ENCODE measurements at places on chromosomes 7 and 10.

DNA sequence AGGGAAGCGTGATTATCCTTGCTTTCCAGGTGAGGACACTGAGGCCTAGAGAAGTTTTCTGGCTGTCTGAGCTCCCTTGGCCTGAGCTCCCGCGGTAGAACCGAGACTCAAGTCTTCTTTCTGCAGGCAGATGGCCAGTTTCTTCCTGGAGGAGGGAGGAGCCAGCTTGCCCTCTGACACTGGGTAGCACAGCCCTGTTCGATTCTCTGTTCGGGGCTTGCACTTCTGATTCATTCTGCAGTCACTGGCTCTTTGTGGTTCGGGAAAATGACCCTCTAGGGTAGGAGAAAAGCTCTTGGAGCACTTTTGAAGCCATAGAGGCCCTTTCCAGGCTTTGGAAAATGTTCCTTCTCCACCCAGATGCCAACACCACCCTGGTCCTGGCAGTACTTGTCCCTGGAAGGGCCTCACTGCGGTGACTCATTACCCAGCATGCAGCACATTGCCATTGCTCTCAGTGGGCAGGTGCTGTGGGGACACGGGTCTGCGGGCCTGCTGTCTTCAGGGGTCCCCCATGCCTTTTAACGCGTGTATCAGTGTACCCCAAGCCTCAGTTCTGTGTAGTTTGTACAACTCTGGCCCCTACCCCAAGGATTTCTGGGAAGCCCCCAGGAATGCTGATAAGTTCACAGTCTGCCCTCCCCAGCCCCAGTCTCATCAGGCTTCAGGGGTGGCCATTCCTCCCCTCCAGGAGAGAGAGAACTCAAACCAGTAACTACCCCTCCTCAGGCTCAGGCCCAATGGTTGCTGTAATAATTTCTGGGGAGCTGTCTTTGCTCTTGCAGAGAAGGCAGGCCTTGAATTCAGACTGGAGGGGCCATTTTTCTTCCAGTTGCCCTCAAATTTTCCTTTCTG is 11.9 kb downstream of the CHST3 start:
- no peaks in the 10 kb centered on the region for H3K36me3 ChIP-seq
- H3K27me3 ChIP-seq: no peaks in the 10 kb centered on the region
- peaks cover 79% of the 10 kb centered on the region for H3K4me1 ChIP-seq

GRCh38 chr10:17792991-17793390 is 16.2 kb upstream of the MRC1 start:
- no peak for DNase-seq
- H3K4me3 ChIP-seq: no peak overlapping the region
- no peaks in the 10 kb centered on the region for H3K4me1 ChIP-seq

- H3K4me1 ChIP-seq: peaks cover 8% of the 10 kb centered on the region
- H3K27ac ChIP-seq: no peak overlapping the region
- no peaks in the 10 kb centered on the region for H3K36me3 ChIP-seq
- no peaks in the 10 kb centered on the region for H3K27me3 ChIP-seq
- H3K4me3 ChIP-seq: no peak overlapping the region
These were observed 63.4 kb upstream of the DNAJB6 start for GRCh38 chr7:157273208-157274093.

- H3K36me3 ChIP-seq: no peaks in the 10 kb centered on the region
- H3K27me3 ChIP-seq: no peaks in the 10 kb centered on the region
- H3K4me3 ChIP-seq: no peak overlapping the region
- no peak overlapping the region for H3K27ac ChIP-seq
These were observed 46.7 kb upstream of the LOXL4 start for GRCh38 chr10:98314532-98315284.

DNA sequence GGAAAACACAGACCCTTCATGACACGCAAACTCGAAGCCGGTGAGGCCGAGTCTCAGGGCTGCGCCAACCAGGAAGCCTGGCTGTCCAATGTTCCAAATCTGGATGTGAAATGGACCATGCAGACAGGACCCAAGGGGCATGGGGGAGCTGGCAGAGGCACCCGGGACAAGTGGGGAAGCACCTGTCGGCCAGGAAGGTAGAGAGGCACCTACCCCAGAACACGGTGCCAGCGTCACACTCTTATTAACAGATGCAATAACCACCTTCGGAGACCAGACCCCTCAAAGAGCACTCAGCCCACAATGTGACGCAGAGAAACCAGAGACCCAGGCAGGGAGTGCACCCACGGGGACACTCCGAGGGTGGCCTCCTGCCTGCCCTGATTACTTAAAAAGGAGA is 88.3 kb upstream of the PDGFA start:
- H3K4me3 ChIP-seq: no peak overlapping the region
- peaks cover 29% of the 10 kb centered on the region for H3K4me1 ChIP-seq
- H3K27me3 ChIP-seq: no peaks in the 10 kb centered on the region
- no peak for DNase-seq

GRCh38 chr10:102545997-102546396 is 42.2 kb downstream of the SUFU start:
- no peaks in the 10 kb centered on the region for H3K27me3 ChIP-seq
- no peak overlapping the region for H3K27ac ChIP-seq
- no peaks in the 10 kb centered on the region for H3K36me3 ChIP-seq
- DNase-seq: no peak
- H3K4me1 ChIP-seq: peaks cover 8% of the 10 kb centered on the region

DNA sequence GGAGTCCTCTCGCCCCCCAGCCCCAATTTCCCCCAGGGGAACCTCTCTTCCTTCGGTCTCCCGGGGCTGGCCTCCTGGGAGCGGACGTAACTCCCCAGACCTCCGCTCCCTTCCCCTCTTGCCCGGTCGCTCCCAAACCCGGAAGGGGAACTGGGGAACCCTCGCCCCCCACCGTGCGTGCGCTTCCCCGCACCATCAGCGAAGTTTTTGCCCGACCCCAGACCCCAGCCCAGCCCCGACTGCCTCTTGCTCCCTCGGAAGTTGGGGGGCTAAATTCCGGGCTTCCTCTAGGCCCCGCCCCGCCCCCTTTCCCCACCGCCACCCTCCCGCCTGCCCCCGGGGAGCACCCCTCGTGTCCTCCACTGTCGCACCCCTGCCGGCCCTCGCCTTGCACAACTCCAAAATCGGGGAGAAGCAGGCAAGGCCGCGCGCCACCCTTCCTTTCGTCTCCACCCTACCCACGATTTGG is 436 bp downstream of the GNB2 start:
- no peaks in the 10 kb centered on the region for H3K36me3 ChIP-seq
- H3K27ac ChIP-seq: peak overlapping the region; percentile 98
- DNase-seq: peak; percentile 67
- peaks cover 7% of the 10 kb centered on the region for H3K4me1 ChIP-seq
- H3K27me3 ChIP-seq: no peaks in the 10 kb centered on the region

DNA sequence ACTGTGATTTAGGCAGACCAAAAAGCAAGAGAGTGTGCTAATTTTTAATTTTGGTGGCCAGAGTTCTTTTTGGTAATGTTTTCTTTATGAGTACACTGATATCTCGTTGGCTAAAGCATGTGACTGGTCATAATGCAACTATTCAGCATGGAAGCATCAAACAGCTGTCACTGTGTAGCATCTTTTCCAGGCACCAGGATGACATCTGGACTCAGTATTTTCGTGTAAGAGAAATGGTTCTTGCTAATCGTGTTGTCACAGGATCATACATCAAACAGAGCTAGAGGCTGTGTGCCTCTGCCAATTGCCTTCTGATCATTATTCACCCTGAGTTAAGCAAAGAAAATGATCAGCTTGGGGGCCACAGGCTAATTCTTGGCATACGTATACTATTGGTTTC is 118.9 kb downstream of the SND1 start:
- no peaks in the 10 kb centered on the region for H3K4me1 ChIP-seq
- no peak overlapping the region for H3K4me3 ChIP-seq
- no peak overlapping the region for H3K27ac ChIP-seq
- no peaks in the 10 kb centered on the region for H3K27me3 ChIP-seq
- H3K36me3 ChIP-seq: no peaks in the 10 kb centered on the region

DNA sequence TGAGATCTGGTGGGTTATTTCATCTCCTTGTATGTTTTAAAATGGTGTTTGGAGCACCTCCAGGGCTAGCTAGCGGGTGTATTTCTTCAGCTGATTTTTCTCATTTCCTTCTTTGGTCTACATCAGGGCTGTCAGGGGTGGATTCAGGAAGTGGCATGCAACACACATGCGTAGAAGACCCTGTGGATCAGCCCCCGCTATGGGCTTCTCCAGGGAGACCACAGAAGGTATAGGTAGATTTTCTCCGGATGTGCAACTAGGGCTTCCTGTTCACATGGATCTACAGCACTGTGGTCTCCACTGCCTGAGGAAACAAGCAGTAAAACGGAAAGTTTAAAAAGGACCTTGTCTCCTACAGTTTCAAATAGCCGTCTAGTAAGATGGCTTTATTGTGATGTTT is 10.4 kb downstream of the NUB1 start:
- no peaks in the 10 kb centered on the region for H3K36me3 ChIP-seq
- H3K27ac ChIP-seq: no peak overlapping the region
- no peak for DNase-seq
- peaks cover 9% of the 10 kb centered on the region for H3K4me1 ChIP-seq
- H3K27me3 ChIP-seq: no peaks in the 10 kb centered on the region
- no peak overlapping the region for H3K4me3 ChIP-seq

DNA sequence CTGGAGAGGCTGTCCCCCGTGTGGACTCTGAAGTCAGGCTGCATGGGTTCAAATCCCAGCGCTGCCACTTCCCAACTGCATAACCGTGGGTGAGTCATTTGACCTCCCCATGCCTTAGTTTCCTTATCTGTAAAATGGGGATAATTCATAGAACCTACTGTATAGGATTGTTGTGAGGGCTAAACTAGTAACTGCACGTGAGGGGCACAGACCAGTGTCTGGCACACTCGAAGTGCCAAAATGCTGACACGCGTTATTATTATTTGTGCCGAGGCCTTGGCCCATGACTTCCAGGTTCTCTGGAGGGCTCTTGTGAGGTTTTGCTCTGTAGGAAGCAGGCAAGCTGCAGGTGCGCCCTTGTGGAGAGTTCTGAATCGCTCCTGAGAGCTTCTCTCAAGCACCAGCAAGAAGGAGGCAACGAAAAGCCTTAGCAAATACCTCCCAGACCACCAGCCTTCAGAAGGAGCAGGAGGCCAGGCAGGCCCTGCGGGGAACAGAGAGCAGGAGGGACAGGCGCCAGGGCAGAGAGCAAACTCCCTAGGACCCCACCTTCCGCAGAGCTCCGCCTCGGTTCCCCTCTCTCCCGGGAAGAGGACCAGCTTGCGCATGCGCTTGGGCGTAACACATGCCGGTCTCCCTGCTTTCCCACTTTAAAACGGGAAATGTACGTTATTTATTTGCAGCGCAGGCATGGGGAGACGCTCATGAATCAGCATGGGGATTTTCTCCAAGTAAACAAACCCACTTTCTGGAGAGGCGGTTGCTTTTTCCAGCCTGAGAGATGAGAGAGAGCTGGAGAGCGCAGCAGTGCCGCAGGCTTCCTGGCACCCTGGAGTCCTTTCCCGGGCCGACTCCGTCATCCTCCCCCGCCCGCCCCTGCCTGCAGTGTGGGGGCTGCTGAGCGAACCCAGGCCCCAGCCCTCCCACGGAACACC is 39.6 kb downstream of the SORCS3 start:
- no peaks in the 10 kb centered on the region for H3K36me3 ChIP-seq
- peak; percentile 57 for DNase-seq
- H3K27me3 ChIP-seq: no peaks in the 10 kb centered on the region
- peak overlapping the region; percentile 51 for H3K4me3 ChIP-seq
- no peaks in the 10 kb centered on the region for H3K4me1 ChIP-seq
- no peak overlapping the region for H3K27ac ChIP-seq

- H3K4me1 ChIP-seq: peaks cover 12% of the 10 kb centered on the region
- H3K27ac ChIP-seq: peak overlapping the region; percentile 0
- no peaks in the 10 kb centered on the region for H3K27me3 ChIP-seq
- H3K4me3 ChIP-seq: no peak overlapping the region
- no peaks in the 10 kb centered on the region for H3K36me3 ChIP-seq
- no peak for DNase-seq
These were observed 256.6 kb downstream of the USP6NL start for GRCh38 chr10:11354823-11355222.

DNA sequence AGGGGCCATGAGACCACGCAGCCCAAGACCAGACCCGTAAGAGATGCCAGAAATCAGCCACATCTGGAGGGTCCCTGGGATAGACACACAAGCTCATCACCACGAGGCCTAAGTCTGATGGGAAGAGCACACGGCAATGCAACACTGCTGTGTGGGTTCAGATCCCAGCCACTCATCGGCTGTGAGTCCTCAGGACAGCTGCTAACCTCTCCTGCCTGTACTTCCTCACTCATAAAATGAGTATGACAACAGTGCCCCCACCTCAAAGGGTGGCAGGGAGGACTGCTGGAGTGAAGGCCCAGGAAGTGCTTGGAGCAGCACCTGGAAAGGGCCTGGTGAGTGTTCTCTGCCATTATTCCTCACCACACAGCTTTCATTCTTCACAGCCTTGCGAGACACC is 60.9 kb downstream of the MAD1L1 start:
- no peaks in the 10 kb centered on the region for H3K36me3 ChIP-seq
- no peak for DNase-seq
- no peaks in the 10 kb centered on the region for H3K27me3 ChIP-seq
- no peak overlapping the region for H3K4me3 ChIP-seq

DNA sequence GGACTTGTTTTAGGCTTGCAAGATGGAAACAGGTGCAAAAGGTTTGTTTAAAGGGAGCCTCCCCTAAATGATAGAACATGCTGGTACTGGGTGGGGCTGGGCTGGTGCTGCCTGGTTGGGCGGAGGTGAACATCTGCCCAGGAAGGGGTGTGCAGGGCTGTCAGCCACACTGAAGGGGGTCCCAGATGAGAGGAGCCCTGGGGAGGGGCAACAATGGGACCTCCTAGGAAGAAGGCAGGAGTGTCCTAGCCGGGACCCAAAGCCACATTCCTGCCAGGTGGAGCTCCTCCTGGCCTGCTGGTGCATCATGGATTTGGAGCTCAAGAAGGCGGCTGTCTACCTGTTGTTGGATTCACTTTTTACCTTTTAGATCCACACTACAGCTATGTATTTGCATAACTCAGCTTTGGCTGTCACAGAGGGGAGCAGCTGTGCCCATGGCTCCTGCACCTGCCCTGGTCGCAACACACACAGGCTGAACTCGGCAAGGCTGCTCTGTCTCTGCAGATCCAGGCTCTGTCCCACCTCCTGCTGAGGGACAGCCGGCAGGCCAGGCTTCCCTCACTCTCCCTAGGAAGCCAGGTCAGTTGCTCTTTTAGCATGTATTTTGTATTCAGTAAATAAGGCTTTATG is 59.9 kb downstream of the ADARB2 start:
- no peak for DNase-seq
- no peaks in the 10 kb centered on the region for H3K4me1 ChIP-seq
- no peak overlapping the region for H3K27ac ChIP-seq

All from testis (tissue), 5 donors.